Fibroblast of lung (primary cell): ENCODE measurements at places on chromosomes 12 and 14. TPM values are rescaled to one million over a fixed set of nuclear protein-coding genes. Genes with fewer than 3 reads are reported as not detected.

The NXPH4 gene
- total RNA-seq: 0.50 and 1.0 TPM in 2 replicates

The SAMD4A gene
- 25.9 and 39.8 TPM in 2 replicates for total RNA-seq

The ASB8 gene
- 13.1 and 23.8 TPM in 2 replicates for total RNA-seq

The TAS2R43 gene
- 0.99 and 1.0 TPM in 2 replicates for total RNA-seq

The POTEM gene
- not detected in 2 replicates for total RNA-seq

The PLEKHD1 gene
- total RNA-seq: under 0.01 TPM in 2 replicates

The BCL2L2 gene
- total RNA-seq: 17.2 and 25.4 TPM in 2 replicates

The KRT79 gene
- total RNA-seq: not detected in 2 replicates

The MDGA2 gene
- not detected in 2 replicates for total RNA-seq

The NEUROD4 gene
- total RNA-seq: not detected in 2 replicates

The LRP1-AS gene
- total RNA-seq: not detected in 2 replicates

The RNASE1 gene
- not detected in 2 replicates for total RNA-seq

The ATG2B gene
- total RNA-seq: 23.9 and 30.9 TPM in 2 replicates

The POTEG gene
- not detected in 2 replicates for total RNA-seq

The KRT74 gene
- total RNA-seq: not detected in 2 replicates

The PUS1 gene
- 7.2 and 10.1 TPM in 2 replicates for total RNA-seq

The CCDC196 gene
- total RNA-seq: not detected in 2 replicates

The CACNA1C gene
- 7.4 and 11.4 TPM in 2 replicates for total RNA-seq

The TTC7B gene
- 10.8 and 18.8 TPM in 2 replicates for total RNA-seq

The RPGRIP1 gene
- total RNA-seq: under 0.01 TPM in 1 of 2 replicates, not detected in the other

The PGAM5 gene
- 27.1 and 27.7 TPM in 2 replicates for total RNA-seq

The AQP6 gene
- total RNA-seq: under 0.01 and 0.17 TPM in 2 replicates

The POLE2 gene
- 3.1 and 4.5 TPM in 2 replicates for total RNA-seq

The ENDOU gene
- 0.17 TPM in 1 of 2 replicates, not detected in the other for total RNA-seq

The C1QL4 gene
- 0.17 TPM in 1 of 2 replicates, not detected in the other for total RNA-seq

The FGF23 gene
- total RNA-seq: not detected in 2 replicates

The EIF2B1 gene
- 23.1 and 28.0 TPM in 2 replicates for total RNA-seq

The REP15 gene
- 0.77 and 0.99 TPM in 2 replicates for total RNA-seq

The SLCO1B1 gene
- total RNA-seq: not detected in 2 replicates

The MYH7 gene
- not detected in 2 replicates for total RNA-seq

The HSPA2 gene
- total RNA-seq: 9.9 and 12.8 TPM in 2 replicates

The KRT73 gene
- not detected in 2 replicates for total RNA-seq

The SLC17A8 gene
- not detected in 2 replicates for total RNA-seq

The PTPN11 gene
- total RNA-seq: 99.1 and 126 TPM in 2 replicates
